SK-N-SH (cell line): ENCODE measurements at places on chromosomes 2 and 18.

DNA sequence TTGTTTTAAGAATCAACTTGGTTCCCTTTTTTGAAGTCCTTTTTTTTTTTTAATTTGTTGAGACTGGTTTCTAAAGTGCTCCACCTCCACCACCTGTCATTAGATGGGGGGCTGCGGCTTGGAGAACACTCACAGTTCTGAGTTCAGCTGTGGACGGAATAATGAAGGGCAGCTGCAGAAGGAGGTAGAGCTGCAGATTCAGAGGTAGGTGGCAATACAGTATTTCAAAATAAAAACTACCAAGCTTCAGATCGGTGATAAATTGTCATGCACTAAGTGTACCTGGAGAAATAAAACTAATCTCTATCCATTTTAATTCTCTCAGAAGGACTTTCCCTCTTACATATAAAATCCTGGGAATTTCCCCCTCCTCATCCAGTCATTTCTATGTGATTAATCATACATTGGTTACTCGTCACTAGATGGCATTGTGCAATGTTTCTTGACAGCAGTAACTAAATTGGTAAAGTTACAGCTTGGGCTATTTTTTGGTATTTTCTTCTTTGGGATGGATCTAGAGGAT lies 81.1 kb upstream of the SLC39A10 start:
- peak; percentile 25 for DNase-seq

- DNase-seq = no peak
These were observed 78.3 kb downstream of the POU3F3 start for GRCh38 chr2:104932243-104932642.

- DNase-seq = no peak
These were observed 12.9 kb downstream of the PHLPP1 start for GRCh38 chr18:62728254-62728653.

GRCh38 chr2:46812361-46813019 lies 103.1 kb downstream of the MCFD2 start:
- DNase-seq = peak; percentile 50

- DNase-seq = no peak
These were observed 19.2 kb upstream of the SPATA3 start for GRCh38 chr2:230976671-230977171.

- no peak for DNase-seq
These were observed 39.9 kb upstream of the SP3 start for GRCh38 chr2:174004905-174005605.

GRCh38 chr2:28745876-28746275 lies 5.8 kb upstream of the PPP1CB start:
- no peak for DNase-seq

DNA sequence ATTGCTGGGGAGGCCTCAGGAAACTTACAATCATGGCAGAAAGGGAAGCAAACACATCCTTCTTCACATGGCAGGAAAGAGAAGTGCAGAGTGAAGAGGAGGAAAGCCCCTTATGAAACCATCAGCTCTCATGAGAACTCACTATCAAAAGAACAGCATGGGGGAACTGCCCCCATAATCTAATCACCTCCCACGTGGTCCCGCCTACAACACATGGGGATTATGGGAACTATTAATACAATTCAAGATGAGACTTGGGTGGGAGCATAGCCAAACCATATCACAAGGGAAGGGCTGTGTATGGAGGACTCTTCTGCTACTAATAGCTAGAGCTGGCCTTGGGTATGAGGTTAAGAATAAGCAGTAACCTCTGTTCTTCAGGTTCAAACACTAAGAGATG lies 8.8 kb upstream of the SETBP1 start:
- no peak for DNase-seq

- no peak for DNase-seq
These were observed 42.1 kb upstream of the SERTAD2 start for GRCh38 chr2:64695721-64696261.

GRCh38 chr2:230411570-230412370 lies 4.2 kb upstream of the SP100 start:
- peak; percentile 85 for DNase-seq

GRCh38 chr2:15364561-15364960 lies 196.6 kb downstream of the NBAS start:
- DNase-seq = no peak

GRCh38 chr2:187442378-187442777 lies 5.7 kb downstream of the CALCRL start:
- DNase-seq = no peak

DNA sequence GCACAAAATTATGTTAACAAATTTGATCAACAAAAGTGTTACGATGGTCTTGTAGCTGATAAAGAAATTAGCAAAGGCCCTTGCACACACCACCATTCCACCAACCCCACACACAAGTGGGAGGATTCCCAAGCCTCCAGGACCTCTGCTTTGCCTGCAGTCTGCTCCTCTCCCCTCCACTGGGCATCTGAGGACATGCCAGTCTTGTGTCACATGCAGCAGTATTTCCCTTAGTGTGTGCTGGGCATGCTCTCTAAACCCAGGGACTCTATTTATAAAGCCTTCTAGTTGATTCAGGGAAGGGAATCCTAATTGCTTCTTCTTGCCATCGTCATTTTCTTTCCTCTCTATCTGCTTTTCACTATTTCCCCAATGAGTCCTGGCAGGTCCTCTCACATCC lies 53.3 kb downstream of the KCTD18 start:
- no peak for DNase-seq

DNA sequence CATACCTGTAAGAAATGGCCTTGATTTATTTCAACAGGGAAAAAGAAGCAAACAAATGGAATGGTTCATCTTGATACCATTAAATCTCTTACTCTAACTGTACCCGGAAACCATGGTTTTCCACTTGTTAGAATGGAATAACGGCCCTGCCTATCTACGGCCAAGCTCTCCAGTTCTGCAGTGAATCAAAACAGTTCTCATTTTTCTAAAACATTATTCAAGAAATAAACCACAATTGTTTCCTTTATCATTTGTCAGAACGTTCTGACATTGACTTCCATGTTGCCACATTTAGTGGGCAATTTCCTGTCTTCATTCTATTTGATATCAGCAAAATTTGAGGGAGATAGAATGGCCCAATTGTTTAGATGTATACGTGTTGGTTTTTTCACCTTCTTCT lies 118.8 kb upstream of the CDH19 start:
- no peak for DNase-seq

DNA sequence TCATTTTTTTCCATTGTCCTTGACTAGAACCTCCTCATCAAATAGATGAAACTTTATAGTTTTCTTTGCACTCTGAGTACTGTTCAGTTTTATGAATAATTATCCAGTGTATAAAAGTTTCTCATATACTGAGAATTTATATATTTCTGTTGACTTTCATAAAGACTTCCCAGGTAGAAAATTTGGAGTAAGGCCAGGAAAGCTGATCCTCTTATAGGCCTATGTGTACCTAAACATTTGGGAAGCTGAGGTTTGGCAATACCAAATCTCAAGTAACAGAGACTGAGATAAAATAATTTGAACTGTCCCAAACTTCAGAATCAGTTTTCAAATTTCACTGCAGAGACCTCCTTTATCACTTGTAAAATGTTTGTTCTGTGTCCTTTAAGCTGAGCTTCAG lies 43.4 kb downstream of the CCDC102B start:
- no peak for DNase-seq

GRCh38 chr2:45258311-45258710 lies 249.1 kb upstream of the SIX2 start:
- DNase-seq = no peak

- no peak for DNase-seq
These were observed 55.9 kb upstream of the CTLA4 start for GRCh38 chr2:203811491-203812221.

- DNase-seq = no peak
These were observed 33.8 kb downstream of the TOGARAM2 start for GRCh38 chr2:29014811-29015421.

DNA sequence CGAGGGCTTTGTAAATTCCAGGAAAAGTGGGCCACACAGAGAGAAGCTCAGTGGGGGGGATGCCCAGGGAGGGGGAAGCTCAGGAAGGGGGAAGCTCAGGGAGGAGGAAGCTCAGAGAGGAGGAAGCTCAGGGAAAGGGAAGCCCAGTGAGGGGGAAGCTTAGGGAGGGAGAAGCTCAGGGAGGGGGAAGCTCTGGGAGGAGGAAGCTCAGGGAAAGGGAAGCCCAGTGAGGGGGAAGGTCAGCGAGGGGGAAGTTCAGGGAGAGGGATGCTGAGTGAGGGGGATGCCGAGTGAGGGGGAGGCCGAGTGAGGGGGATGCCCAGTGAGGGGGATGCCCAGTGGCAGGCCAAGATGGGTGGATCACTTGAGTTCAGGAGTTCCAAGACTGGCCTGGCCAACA lies 821 bp upstream of the CHRNG start:
- no peak for DNase-seq

- DNase-seq = no peak
These were observed 9.8 kb upstream of the RAB11FIP5 start for GRCh38 chr2:73122536-73122935.

GRCh38 chr2:54409752-54410151 lies 46.4 kb upstream of the SPTBN1 start:
- no peak for DNase-seq

DNA sequence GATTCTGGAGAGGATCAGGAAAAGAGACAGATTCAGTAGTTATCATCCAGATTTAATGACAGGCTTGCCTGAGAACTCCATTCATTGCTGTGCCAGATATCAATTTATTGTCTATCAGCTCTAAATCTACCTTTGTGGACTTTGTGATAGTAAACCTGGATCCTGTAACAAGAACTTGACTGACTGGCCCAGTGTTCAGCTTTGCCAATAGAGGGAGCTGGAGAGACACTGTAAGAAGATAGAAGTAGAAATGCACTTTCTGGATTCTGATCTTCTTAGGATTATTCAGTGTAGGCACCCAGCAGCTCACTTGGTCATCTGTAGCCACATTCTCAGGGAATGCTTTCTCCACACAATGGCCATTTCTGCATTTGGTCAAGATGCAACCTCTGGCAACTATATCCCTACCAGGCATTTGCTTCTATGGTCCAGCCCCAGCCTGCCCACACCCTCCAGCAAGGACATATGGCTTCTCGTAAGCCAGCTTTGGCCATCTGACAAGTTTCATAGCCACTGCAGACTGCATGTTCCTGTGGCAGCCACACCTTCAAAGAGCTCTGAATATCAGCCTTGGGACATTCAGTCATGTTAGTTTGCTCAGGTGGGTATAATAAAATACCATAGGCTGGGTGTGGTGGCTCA lies 6.1 kb upstream of the SERPINB8 start:
- peak; percentile 15 for DNase-seq

DNA sequence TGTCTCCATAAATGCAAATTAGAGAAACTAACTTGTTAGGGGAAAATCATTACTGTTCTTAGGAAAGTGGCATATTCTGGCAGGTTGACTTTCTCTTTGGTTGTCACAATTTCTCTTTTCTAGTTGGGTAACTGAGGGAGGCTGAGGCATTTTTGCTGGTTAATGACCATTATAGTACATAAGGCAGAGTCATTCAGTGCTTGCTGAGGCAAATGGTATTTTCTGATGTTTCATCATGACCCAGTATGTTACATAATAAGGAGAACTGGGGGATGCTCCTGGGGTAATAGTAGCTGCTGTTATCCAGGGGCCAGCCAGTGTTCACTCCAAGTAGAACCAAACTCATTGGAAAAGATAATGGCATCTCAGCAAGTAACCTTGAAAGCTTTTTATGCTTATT lies 62.3 kb downstream of the ITGA6 start:
- no peak for DNase-seq

DNA sequence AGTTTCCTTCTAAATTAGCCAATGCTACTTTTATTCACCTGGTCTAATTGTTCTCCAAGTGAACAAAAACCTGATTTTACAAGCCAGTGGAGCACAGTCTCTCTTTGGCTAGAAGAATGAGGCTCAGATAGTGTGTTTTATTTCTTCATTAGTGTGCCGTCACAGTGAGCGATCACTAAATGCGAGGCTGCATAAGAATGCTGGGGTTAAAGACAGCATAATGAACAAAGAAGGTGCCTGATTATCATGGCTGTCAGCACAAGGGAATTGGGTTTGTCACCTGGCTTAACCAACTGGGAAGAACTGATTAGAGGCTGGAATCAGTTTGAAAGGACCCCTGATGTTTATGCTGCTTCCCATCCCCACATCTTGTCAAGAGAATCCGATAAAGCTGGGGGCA lies 76.4 kb downstream of the EPHA4 start:
- DNase-seq = no peak

DNA sequence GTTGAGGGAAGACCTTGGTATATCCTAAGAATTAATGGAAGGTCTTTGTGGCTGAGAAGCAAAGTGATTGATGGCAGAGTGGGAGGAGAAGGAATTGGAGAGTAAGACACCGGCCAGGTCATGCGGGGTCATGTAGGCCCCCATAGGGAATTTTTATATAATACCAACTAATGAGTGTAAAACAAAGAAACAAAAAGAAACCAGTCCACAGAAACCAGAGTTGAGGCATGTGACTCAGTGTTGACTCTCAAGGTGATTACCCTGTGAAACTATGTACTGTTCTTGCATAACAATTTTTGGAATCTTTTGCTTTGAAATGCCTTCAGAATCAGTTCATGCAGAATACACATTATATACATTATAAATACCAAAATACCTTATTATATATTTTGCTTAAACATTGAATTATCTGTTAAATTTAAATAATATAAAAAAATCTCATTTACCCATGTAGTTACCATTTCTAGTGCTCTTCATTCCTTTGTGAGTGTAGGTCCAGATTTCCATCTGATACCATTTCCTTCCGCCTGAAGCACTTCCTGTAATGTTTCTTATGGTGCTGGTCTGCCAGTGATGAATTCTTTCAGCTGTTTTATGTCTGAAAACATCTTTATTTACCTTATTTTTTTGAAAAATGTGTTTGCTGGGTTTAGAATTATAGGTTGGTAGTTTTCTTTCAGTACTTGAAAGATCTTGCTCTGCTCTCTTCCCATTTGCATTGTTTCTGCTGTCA lies 8.6 kb downstream of the CLIP4 start:
- no peak for DNase-seq

DNA sequence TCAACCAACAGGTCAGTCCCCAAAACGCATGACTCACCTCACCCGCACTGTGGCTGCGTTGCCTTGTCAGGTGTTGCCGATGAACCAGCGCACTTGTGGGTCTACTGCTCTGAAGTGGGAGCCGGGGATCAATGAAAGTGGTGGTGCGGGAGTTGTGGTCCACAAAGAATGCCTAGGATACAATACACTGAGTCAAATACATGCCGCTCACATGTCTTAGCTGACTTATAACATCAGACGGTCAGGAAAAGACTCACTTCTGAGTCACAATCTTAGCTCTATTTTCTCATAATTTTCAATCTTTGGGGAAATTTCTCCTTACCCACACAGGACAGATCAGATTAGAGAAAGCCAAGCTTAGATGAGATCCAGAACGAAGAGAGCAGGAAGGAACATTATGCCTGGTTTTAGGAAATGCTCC lies 107.1 kb upstream of the STK17B start:
- DNase-seq = no peak

- no peak for DNase-seq
These were observed 39.3 kb downstream of the MOGAT1 start for GRCh38 chr2:222710736-222711135.

- DNase-seq = no peak
These were observed 37.0 kb downstream of the INO80C start for GRCh38 chr18:35460736-35461161.
